ENCODE measurements at places on chromosomes 4 and X.

DNA sequence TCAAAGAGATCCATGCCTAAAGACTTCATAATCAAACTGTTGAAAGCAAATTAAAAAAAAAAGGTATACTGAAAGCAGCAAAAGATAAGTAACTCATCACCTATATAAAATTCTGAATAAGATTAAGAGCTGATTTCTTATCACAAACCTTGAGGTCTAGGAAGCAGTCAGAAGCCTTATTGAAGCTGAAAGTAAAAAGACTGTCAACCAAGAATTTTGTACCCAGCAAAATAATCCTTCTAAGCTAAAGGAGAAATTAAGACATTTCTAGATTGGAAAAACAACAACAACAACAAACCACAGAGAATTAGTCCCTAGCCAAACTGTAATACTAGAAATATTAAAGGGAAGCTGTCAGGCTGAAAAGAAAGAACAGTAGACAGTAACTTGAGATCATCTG is 622.9 kb downstream of the PCDH7 start:
- no peak for DNase-seq

DNA sequence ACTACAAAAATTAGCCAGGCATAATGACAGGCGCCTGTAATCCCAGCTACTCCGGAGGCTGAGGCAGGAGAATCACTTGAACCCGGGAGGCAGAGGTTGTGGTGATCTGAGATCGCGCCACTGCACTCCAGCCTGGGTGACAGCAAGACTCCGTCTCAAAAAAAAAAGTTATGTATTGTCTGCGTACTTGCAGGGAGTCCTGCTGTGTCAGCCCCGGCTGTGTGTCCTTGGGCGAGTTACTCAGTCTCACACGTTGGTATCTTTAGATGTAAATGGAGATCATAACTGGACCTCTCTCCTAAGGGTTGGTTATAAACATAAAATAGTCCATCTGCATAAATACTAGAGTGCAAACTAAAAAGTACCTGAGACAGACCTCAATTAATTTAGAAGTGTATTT is 22.7 kb upstream of the TBC1D14 start:
- DNase-seq: no peak

DNA sequence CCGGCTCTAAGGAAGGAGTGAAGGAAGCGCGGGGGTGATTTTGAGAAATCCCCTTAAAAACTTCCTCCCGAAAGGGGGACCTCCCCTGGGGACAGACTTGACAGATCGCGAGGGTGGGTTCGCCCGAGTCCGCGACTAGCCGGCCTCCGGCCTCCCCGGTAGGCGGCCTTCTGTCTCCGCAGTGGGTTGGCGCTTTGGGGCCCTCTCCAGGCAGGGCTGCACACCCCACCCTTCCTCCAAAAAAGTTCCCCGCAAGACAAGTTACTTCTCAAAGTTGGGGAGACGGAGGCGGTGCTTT is 24.8 kb downstream of the HOPX start:
- DNase-seq: no peak

- DNase-seq: no peak
Observed at GRCh38 chr4:59838236-59838635, 1361.9 kb upstream of the ADGRL3 start.

Data from GM06990 (cell line).